ENCODE measurements at places on chromosomes 7 and 10. TPM values are rescaled to one million over a fixed set of nuclear protein-coding genes. Genes with fewer than 3 reads are reported as not detected.

Gene NME8
- total RNA-seq: not detected

Gene AKR1C4
- total RNA-seq: not detected

Gene CCDC7
- total RNA-seq: 25.6 TPM

Gene CFAP69
- 5.4 TPM for total RNA-seq

Gene TMEM176A
- total RNA-seq: not detected

Gene CRHR2
- not detected for total RNA-seq

Gene TLL2
- total RNA-seq: 0.36 TPM

Gene CALD1
- total RNA-seq: 1,123 TPM

Gene FBXL13
- total RNA-seq: 2.2 TPM

Gene MYL10
- total RNA-seq: not detected

Gene SORCS1
- total RNA-seq: not detected

Gene SDK1
- under 0.01 TPM for total RNA-seq

Gene NYAP1
- under 0.01 TPM for total RNA-seq

Gene MYOZ1
- total RNA-seq: not detected
